ENCODE measurements at places on chromosomes 5 and 9. TPM values are rescaled to one million over a fixed set of nuclear protein-coding genes. Genes with fewer than 3 reads are reported as not detected.

The GABRA6 gene
- total RNA-seq: not detected

DNA sequence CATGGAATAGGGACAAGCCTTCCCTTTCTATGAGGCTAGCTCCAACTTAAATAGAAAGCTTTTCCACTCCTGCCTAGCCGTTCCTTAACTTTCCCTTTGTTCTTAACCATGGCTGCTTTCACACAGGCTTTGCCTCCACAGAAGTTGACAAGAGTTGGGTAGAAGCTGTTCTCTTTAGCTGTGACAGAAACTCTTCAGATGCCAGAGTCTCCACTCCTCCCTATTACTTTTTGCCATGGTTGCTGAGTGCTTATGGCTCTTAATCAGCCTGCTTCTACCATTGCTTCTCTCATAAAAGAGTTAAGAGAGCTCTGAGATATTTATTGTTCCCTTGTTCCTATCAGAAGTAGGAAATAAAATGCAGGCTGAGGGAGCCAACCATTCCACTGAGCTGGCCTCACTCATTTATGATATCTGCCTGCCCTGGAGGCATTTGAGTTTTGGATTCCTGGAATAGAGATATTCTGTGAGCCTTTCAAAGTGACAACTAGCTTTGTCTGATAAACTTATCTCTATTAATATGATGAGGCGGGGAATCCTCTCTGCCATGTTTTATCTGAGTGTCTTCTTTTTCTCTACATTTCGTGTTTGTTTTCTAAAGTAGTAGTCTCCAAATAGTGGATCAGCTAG lies 162.6 kb downstream of the DMAC1 start:
- DNase-seq: no peak

The PCA3 gene
- not detected for total RNA-seq

GRCh38 chr9:110520120-110520701 lies 59.3 kb downstream of the SVEP1 start:
- DNase-seq: no peak

Data from ovary (tissue), 10 donors.